ENCODE measurements at places on chromosomes 11 and 22. TPM values are rescaled to one million over a fixed set of nuclear protein-coding genes. Genes with fewer than 3 reads are reported as not detected.

GRCh38 chr11:17828311-17828751, 93.8 kb downstream of the KCNC1 start:
- H3K27ac ChIP-seq = peak overlapping the region; percentile 69
- H3K27me3 ChIP-seq = peaks cover 2% of the 10 kb centered on the region
- peak; percentile 62 for DNase-seq
- no peak overlapping the region for H3K4me3 ChIP-seq
- no peaks in the 10 kb centered on the region for H3K36me3 ChIP-seq

GRCh38 chr22:44445307-44445680, 52.7 kb downstream of the RTL6 start:
- peaks cover 4% of the 10 kb centered on the region for H3K27me3 ChIP-seq
- no peak overlapping the region for H3K4me3 ChIP-seq
- no peaks in the 10 kb centered on the region for H3K36me3 ChIP-seq
- H3K4me1 ChIP-seq = peaks cover 7% of the 10 kb centered on the region
- no peak for DNase-seq
- H3K27ac ChIP-seq = no peak overlapping the region

DNA sequence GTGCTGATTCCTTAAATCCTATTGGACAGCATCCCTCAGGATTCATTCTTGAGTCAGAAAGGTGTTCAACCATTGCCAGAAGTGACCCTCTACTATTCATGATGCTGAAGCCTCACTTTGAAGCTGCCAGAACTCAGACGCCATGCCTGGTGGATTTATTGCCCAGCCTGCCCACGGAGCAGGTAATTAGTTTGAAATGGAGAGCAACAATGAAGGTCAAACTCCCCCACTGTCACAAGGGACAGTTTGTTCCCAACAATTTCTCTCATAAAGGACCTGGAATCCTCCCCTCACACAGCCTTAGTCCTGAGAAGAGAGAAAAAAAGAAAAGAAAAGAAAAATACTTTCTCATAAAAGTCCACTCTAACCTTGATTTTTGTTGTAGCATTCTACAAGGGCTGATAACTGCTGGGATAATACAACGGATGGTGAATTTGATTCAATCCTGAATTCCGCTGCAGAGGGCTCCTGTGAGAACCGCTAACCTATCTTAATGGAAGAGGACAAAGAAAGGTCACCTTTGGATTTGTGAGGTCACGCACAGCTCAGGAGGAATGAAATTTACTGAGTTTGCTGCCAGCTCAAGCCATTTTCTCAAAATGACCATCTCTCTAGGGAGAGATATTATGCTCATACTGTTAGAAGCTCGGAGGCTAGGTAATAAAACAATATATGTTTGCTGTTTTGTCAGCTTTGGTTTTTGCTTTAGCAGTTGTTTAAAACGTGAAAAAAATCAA, 161.6 kb upstream of the SYN3 start:
- H3K27me3 ChIP-seq = no peaks in the 10 kb centered on the region
- H3K4me3 ChIP-seq = no peak overlapping the region
- no peaks in the 10 kb centered on the region for H3K36me3 ChIP-seq
- no peaks in the 10 kb centered on the region for H3K4me1 ChIP-seq

DNA sequence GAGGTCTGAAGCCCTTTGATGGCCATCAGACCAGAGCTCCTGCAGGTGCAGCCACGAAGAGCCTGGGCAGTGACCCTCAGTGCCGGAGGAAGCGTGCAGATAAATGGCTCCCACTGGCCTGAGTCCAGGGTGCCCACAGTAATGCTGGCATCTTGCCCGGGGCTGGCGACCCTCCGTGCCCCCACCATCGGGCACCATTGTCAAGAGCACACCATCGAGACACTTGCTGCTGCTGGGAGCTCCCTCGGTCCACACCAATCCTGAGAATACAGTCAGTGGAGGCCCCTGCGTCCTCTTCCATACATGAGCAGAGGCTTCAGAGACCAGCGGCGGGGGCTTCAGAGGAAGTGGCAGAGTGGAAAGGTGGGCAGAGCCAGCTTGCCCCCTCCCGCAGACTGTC, 1448.3 kb downstream of the BRD1 start:
- no peak overlapping the region for H3K4me3 ChIP-seq
- H3K27me3 ChIP-seq = no peaks in the 10 kb centered on the region
- H3K36me3 ChIP-seq = no peaks in the 10 kb centered on the region
- peaks cover 4% of the 10 kb centered on the region for H3K4me1 ChIP-seq
- H3K27ac ChIP-seq = no peak overlapping the region

DNA sequence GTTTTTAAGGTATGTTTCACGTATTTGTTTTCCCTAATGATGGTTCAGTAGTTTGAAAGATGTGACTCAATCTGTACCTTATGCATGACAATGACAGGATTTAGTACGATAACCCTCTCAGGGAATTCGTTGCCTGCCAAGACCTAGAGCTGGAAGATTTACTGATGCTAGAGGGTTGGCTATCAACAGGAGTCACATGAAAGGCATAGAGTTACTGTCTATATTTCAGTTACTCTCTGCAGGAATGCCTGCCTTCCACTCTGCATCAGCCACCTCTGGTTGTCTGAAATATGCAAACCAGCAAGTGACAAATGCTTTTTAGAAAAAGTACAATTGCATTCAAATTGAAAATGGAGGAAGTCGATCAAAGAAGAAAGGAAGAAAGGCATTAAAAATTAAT, 276.3 kb upstream of the RAG2 start:
- no peaks in the 10 kb centered on the region for H3K36me3 ChIP-seq
- H3K27ac ChIP-seq = no peak overlapping the region
- DNase-seq = no peak

GRCh38 chr11:34606326-34607120, 14.4 kb upstream of the EHF start:
- H3K4me3 ChIP-seq = no peak overlapping the region
- H3K27ac ChIP-seq = no peak overlapping the region
- no peaks in the 10 kb centered on the region for H3K27me3 ChIP-seq
- peaks cover 4% of the 10 kb centered on the region for H3K36me3 ChIP-seq

DNA sequence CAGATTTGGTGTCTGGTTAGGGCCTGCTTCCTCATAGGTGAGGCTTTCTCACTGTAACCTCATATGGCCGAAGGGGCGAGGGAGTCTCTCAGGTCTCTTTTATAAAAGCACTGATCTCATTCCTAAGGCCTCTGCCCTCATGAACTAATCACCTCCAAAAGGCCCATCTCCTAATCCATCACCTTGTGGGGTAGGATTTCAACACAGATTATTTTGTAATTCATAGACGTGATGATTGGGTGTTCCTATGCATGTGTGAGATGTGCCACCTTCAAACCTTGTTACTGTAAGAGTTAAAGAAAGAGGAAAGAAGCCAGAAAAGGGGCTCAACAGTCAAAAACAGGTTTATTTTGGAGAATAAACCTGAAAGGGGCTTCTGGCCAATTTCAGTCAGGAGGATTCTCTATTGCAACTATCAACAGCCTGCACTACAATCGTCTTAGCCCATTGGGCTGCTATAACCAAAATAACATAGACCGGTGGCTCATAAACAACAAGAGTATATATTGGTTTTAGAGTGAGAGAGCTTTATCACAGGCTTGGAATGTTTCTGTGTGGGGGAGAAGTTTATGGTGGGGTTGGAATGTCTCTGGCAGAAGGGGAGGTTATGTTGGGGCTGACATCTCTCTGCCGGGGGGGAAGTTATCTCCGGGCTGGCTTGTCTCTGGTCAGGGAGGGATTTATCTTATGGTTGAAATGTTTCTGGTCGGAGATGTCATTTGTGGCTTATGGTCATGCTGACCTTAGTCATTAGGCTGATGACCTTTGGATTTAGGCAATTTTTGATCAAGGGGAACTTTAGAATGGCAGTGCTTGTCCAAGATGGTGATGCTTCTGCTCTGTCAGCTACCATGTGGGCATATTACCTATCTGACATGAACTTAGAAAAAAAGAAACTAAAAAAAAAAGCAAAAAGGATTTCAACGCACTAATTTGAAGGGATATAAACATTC, 35.1 kb downstream of the CSF2RB start:
- H3K36me3 ChIP-seq = no peaks in the 10 kb centered on the region
- H3K27me3 ChIP-seq = peaks cover 6% of the 10 kb centered on the region
- H3K27ac ChIP-seq = no peak overlapping the region
- no peak overlapping the region for H3K4me3 ChIP-seq
- no peak for DNase-seq

DNA sequence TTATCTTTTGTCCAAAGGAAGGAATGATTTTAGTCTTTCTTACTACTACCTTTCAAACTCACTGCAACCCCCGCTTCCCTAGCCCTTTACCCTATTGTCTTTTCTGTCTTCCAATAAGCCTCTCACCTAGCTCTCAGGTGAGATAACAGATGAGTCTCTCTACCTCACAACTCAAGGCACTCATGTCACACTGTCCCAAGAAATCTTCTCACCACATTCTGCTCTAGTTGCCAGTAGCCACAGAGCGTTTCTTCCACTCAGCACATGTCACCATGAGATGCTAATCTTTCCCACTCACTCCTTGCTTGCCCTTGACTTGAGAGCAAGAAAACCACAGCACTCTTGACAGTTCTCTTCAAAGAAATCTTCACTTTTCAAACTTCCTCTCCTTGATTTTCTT, 32.7 kb upstream of the TMEM41B start:
- no peak overlapping the region for H3K27ac ChIP-seq
- no peak for DNase-seq
- H3K4me1 ChIP-seq = no peaks in the 10 kb centered on the region
- H3K27me3 ChIP-seq = peaks cover 2% of the 10 kb centered on the region
- no peak overlapping the region for H3K4me3 ChIP-seq
- H3K36me3 ChIP-seq = no peaks in the 10 kb centered on the region

TMEM45B gene
- 0.37 TPM for total RNA-seq

CBLIF gene
- not detected for total RNA-seq

VPREB3 gene
- total RNA-seq = not detected

C1QTNF5 gene
- total RNA-seq = 0.32 TPM

C11orf65 gene
- total RNA-seq = 0.54 TPM

SEZ6L gene
- 109 TPM for total RNA-seq

PNPLA5 gene
- not detected for total RNA-seq

RNF141 gene
- total RNA-seq = 14.2 TPM
